Mammary microvascular endothelial cell (primary cell): ENCODE measurements at places on chromosomes 2 and 18. TPM values are rescaled to one million over a fixed set of nuclear protein-coding genes. Genes with fewer than 3 reads are reported as not detected.

The EPC2 gene
- total RNA-seq: 10.3 and 15.1 TPM in 2 replicates

The ASB18 gene
- not detected in 2 replicates for total RNA-seq

The CPLX4 gene
- not detected in 2 replicates for total RNA-seq

The PSMA8 gene
- not detected in 2 replicates for total RNA-seq

The IL36B gene
- total RNA-seq: not detected in 2 replicates

The ANKRD30B gene
- not detected in 2 replicates for total RNA-seq

The IL1RN gene
- not detected in 2 replicates for total RNA-seq

The CDH19 gene
- total RNA-seq: not detected in 2 replicates

The SLC23A3 gene
- total RNA-seq: 0.60 and 0.79 TPM in 2 replicates

The PLEKHB2 gene
- total RNA-seq: 84.1 and 110 TPM in 2 replicates

The MYO7B gene
- total RNA-seq: 0.10 and 0.27 TPM in 2 replicates

The ADAM23 gene
- total RNA-seq: 4.9 and 5.0 TPM in 2 replicates

The HOXD3 gene
- 4.6 and 4.9 TPM in 2 replicates for total RNA-seq

The ASAP2 gene
- 20.7 and 23.4 TPM in 2 replicates for total RNA-seq

The GPC1 gene
- total RNA-seq: 28.7 and 33.0 TPM in 2 replicates

The ABCB6 gene
- total RNA-seq: 15.5 and 15.6 TPM in 2 replicates

The TUBB8B gene
- total RNA-seq: not detected in 2 replicates
